ENCODE measurements at places on chromosomes 4 and X.

- DNase-seq, result no peak
These were observed 27.2 kb downstream of the NOP14 start for GRCh38 chr4:2935762-2936743.

DNA sequence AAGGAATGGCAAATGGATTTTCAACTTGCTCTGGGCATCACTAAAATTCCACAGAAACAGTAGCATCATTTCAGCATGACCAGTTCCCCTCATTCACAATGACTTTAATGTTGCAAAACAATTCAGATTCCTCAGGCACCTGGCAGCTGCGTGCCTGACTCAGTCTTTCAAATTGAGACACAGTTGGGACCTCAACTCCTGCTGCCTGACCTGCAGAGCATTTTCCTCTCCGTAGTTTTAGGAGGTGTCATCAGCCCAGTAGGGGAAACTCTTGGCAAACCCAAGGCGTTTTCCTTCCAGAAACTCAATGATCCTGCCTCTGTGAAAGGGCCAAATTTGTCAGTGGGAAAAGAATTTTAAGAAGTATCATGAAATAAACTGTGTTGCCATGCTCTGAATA is 388.9 kb downstream of the SPRY1 start:
- no peak for DNase-seq

- no peak for DNase-seq
These were observed 673.6 kb upstream of the TENM3 start for GRCh38 chr4:181569553-181569952.

- DNase-seq, result no peak
These were observed 597.8 kb downstream of the BCOR start for GRCh38 chrX:39499996-39500395.

GRCh38 chr4:39994406-39994805 is 16.7 kb upstream of the PDS5A start:
- DNase-seq, result no peak

DNA sequence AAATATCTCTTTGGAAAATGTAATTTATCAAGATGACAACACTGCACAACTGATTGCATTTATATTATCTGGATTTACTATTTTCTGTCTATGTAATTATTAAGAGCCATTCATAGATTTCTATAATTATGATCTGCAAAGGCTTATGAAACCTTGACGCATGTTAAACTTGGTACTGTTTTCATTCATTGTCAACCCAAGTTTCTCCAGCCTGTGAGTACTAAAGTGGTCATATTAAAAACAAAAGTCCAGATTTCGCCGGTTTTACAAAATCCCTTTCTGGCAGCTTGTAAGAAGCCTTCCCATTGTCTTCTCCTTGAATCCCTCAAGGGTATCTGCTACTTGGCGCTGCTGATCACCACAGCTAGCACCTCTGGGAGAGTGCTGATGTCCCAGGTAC is 19.7 kb upstream of the GRPR start:
- no peak for DNase-seq

GRCh38 chr4:113756005-113756410 is 5.5 kb downstream of the CAMK2D start:
- DNase-seq, result no peak

GRCh38 chrX:118536687-118537461 is 41.3 kb downstream of the DOCK11 start:
- DNase-seq, result peak; percentile 23

- DNase-seq, result no peak
These were observed 44.2 kb downstream of the HUWE1 start for GRCh38 chrX:53642337-53642736.

DNA sequence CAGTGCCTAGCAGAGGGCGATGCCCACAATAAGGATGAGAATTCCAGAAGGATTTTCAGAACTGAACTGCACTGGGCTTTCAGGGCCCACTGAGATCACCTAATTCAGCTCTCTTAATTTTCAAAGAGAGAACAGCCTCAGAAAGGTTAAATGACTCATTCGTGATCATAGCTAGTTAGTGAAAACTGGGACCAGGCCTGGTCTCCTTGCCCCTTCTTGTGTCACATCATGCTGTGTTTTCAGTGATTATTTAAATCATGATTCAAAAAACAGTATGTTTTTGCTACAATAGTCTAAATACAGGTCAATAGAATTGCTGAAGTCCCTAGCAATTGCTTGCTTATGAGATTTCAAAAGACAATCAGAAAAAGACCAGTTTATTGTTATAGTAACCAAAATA is 136.4 kb upstream of the PLAC1 start:
- DNase-seq, result no peak

DNA sequence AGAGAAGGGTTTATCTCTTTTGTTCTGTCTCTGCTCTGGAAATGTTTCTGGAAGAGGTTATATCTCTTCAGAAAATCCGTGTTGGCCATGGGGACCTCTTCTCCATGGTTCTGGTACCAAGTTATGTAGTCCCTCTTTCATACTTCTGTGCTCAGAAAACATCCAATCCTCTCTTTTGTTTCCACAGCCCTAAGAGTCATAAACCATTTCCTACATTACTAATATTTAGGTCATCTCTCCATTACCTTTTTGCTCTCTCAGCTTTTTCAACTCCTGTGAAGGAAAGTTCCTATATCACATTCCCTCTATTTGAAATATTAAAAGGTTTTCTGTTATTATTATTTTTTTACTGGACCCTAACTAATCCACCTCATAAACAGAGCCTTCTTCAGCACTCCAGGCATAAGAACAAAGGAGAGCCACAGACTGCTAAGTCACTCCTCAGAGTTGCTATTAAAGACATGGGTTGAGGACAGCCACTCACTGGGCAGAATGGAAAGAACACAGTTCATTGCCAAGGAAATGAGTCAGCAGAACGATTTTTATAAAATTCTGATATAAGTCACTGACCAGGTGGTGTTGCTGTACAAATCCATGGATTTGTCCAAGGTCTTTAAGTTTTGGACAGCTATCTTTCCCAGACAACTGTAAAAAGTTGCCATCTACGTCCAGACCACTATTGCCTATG is 122.4 kb upstream of the NPY2R start:
- DNase-seq, result no peak

- no peak for DNase-seq
These were observed 5.1 kb upstream of the SLC25A6 start for GRCh38 chrX:1397001-1397400.

DNA sequence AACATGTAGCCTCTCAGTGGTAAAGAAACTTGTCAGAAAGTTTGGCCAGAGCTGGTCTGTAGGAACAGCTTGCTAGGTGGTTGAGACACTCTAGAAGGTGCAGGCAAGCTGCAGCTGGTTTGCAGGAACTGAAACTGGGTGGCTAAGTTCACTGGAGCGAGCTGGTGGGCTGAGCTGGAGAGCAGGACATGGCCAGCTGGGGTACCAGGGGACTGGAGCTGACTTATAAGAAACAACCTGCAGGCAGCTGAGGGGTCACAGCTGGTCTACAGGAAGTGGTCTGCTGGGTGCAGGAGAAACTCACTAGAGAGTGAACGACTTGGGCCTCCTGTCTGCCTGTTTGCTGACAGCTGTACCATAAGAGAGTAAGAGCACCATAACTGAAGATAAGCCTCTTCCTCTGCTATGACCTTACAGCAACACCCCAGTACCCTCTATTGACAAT is 157.1 kb upstream of the LNX1 start:
- no peak for DNase-seq

DNA sequence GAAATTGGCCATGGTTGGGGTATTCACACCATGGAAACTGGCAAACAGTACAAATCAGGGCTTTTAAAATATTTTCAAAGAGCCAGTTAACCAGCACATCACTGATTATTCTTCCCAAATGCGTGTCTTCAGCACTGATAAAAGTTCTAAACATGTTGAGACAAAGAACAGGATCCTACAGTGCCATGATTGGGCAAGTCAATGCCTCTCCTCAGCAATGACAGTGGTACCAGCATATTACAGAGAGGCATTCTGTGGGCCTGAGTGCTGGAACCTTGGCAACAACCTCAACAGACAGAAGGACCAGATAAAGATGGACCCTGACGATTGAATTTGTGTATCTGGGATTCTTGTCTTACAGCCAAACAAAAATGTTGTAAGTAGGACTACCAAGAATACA is 108.9 kb downstream of the EFHC2 start:
- DNase-seq, result no peak

- no peak for DNase-seq
These were observed 220.4 kb downstream of the SPRY1 start for GRCh38 chr4:123616951-123617461.

- no peak for DNase-seq
These were observed 127.8 kb downstream of the BCOR start for GRCh38 chrX:39969819-39970504.

DNA sequence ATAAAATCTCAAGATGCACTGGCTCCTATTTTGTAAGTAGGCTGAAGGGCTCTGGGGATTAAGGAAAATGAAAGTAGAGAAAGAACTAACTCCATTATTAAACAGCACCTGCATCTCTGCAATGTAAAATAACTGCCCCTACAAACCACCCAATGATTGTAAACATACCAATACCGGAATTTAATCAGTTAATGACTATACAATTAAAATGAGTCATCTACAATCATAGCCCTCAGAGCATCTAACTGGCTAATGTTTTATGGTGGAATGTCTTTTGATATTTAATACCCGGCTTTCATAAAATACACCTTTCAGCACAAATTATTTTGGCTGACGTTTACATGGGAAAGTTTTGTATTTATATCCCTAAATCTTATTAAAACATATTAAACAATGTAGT is 142.3 kb downstream of the PAPSS1 start:
- DNase-seq, result no peak

DNA sequence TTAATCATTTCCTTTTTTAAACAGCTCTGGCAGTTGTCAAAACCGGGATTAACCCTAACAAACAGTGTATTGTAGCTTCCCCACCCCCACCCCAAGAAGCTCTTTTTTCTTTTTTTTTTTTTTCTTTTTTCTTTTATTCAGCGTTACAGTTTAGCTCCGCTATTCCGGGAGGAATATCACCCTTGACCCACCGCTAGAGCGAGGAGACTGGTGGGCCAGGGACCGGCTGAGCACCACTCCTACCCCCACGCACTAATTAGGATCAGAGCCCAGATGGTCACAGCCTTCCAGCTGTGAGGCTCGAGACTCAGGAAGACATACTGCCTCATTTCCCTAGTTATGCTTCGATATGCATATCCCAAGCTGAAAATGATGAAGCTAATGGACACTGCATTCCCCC is 2.0 kb downstream of the PARM1 start:
- no peak for DNase-seq

GRCh38 chrX:39416547-39417260 is 615.4 kb downstream of the MID1IP1 start:
- no peak for DNase-seq

DNA sequence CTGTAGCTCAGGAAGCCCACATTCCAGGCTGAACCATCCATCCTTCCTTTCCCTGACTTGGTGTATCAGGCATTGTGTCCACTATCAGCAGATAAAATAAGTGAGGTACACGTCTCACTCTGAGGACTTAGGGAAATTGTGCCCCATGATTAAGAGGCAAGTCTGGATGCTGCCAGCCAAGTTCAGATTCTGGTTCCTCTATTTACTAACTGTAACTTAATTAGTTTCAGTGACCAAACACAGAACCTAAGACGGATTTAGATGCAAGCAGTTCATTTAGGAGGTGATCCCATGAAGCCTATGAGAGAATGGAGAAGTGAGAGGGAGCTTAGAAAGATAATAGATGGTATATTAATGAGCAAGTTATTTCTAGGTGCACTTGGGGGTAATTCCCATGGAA is 56.6 kb upstream of the PACRGL start:
- DNase-seq, result no peak

- DNase-seq, result peak; percentile 12
These were observed 685 bp downstream of the LCORL start for GRCh38 chr4:18020671-18021469.

DNA sequence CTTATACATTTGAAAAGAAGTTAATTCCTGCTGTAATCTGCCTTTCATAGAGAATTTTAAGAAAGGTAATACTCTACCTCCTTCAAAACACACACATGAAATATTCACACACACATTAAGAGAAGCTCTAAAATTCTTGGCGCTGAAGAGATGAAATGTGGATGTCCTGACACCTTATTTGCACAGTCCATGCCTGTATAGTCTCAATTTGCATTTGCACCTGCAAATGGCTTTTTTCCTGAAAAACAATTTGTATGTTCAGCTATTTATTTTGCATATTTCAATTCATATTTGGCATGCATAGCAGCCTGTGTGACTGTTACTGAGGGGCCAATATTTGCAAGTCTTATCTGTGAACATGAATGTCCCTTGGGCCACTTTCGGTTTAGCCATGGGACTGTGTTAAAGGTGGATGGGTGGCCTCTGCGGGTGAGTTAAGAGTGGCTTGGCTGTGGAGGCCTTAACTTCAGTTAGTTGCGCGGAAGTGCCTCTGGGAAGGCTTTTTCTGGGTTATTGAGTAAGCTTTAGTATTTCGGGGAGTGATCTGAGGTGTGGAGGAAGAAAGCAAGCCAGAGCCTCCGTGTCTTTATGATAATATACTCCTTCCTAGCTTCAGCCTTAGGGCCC is 443.3 kb upstream of the FAT1 start:
- no peak for DNase-seq

DNA sequence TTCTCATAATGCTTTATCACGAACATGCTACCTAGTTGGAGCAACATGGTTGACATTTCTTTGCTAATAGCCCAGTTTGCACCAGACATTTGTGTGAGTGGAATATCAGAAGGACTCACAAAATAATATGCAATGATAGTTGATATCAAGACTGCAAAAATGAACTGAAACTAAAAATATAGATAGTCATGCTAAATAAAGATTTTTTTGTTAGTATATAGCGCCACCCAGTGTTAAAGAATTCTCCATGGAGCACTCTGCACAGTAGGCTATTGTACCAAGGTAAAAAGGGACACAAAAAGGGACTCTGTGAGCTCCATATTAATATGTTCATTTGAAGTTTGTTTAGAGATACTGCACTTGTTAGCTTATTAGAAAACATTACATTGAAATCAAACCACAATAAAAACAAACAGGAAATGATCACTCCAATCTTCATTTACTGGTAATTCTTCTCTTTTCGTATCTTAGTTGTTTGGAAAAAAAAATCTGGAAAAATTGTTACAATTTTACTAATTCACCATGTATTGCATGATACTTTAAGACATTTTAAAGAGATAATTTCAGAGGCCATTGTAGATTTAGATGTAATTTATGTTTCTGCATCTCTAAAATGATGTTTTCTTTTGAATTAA is 1509.6 kb downstream of the ADGRL3 start:
- no peak for DNase-seq
